ENCODE measurements at places on chromosomes 3 and 15. TPM values are rescaled to one million over a fixed set of nuclear protein-coding genes. Genes with fewer than 3 reads are reported as not detected.

GRCh38 chr3:32398531-32398930 is 6.9 kb downstream of the CMTM7 start:
- no peaks in the 10 kb centered on the region for H3K27me3 ChIP-seq
- DNase-seq, result no peak
- peak overlapping the region; percentile 74 for H3K27ac ChIP-seq
- peaks cover 23% of the 10 kb centered on the region for H3K4me1 ChIP-seq

DNA sequence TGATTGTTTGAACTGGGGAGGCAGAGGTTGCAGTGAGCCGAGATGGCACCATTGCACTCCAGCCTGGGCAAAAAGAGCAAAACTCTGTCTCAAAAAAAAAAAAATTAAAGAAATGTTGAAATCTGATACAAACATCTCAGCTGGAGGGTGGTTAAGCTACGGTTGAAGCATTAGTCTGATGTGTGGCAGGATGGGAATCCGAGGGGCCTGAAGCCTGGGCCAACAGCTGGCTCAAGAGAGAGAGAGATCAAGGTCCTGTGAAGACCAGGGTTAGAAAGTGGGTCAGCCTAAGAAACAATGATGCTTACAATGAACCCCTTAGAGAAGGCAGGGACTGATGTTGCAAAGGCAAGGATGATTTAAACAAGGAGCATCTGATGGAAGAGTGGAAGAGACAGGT is 69.8 kb downstream of the CD200R1L start:
- H3K36me3 ChIP-seq, result no peaks in the 10 kb centered on the region
- H3K27me3 ChIP-seq, result no peaks in the 10 kb centered on the region
- H3K27ac ChIP-seq, result no peak overlapping the region
- DNase-seq, result no peak
- H3K4me3 ChIP-seq, result no peak overlapping the region

Gene SCN5A
- total RNA-seq, result 0.38 TPM

GRCh38 chr3:183777016-183777618 is 48.3 kb downstream of the MAP6D1 start:
- no peak overlapping the region for H3K27ac ChIP-seq
- peaks cover 44% of the 10 kb centered on the region for H3K36me3 ChIP-seq
- H3K4me1 ChIP-seq, result no peaks in the 10 kb centered on the region
- H3K4me3 ChIP-seq, result no peak overlapping the region

Gene GRIP2
- total RNA-seq, result 2.7 TPM

DNA sequence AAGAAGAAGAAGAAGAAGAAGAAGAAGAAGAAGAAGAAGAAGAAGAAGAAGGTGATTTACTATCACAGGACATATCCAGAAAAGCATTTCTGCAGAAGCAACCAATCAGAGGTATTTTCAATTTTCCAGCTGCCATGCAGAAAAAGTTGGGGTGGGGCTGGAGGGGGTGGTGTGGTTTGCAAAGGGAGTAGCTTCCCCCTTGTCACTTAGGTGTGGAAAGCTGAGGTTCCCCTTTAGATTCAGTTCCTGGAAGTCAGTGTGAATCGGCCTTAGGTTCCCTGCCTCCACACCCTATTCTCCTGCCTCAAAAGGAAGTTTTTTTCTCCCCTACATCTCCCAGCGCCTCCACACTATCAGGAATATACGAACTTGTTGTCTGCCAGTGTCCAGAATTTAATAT is 276.7 kb upstream of the ARRDC4 start:
- H3K36me3 ChIP-seq, result no peaks in the 10 kb centered on the region
- peaks cover 8% of the 10 kb centered on the region for H3K27me3 ChIP-seq
- H3K27ac ChIP-seq, result no peak overlapping the region
- H3K4me3 ChIP-seq, result no peak overlapping the region
- no peak for DNase-seq
- H3K4me1 ChIP-seq, result no peaks in the 10 kb centered on the region

- no peak for DNase-seq
- no peak overlapping the region for H3K4me3 ChIP-seq
- peaks cover 2% of the 10 kb centered on the region for H3K27me3 ChIP-seq
- H3K36me3 ChIP-seq, result no peaks in the 10 kb centered on the region
Measured at GRCh38 chr3:25214034-25214433, 214.0 kb upstream of the RARB start.

- peaks cover 2% of the 10 kb centered on the region for H3K27me3 ChIP-seq
- H3K27ac ChIP-seq, result no peak overlapping the region
- H3K36me3 ChIP-seq, result no peaks in the 10 kb centered on the region
- no peak overlapping the region for H3K4me3 ChIP-seq
Measured at GRCh38 chr3:72488738-72489035, 359.6 kb downstream of the SHQ1 start.

Measured in type B pancreatic cell (in vitro differentiated cells).